COR-L47 (cell line): ENCODE measurements at places on chromosomes 1 and 21.

DNA sequence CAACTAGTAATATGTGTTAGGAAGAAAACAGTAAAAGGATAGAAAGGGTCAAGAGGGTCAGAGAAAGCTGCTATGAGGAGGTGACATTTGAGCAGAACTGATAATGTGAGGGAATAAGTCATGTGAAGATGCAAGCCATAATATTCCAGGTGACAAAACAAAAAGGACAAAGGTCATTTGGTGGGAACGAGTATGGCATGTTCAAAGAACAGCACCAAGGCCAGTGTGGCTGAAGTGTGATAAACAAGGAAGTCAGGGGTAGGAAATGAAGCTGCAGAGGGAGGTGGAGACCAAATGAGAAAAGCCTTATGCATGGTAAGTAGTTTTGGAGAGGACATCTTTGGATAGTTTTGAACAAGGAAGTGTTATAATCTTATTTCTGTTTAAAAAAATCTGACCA is 46.7 kb downstream of the LPGAT1 start:
- no peak for DNase-seq

DNA sequence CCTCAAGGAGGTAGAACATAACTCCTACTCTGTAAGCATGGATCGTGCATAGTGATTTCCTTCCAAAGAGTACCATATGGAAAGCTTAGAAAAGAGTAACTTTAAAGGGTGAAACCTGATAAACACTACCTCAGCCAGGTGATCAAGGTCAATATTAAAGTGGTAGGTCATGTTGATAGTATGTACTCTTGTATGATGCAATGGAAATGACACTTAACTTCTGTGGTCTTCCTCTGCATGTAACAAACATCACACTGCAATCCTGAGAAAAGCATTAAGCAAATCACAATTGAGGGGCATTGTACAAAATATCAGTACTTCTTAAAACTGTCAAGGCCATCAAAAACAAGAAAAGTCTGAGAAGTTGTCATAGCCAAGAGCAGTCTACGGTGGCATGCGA is 83.8 kb downstream of the LEPR start:
- no peak for DNase-seq

- no peak for DNase-seq
Observed at GRCh38 chr1:103170609-103171008, 62.3 kb upstream of the COL11A1 start.

DNA sequence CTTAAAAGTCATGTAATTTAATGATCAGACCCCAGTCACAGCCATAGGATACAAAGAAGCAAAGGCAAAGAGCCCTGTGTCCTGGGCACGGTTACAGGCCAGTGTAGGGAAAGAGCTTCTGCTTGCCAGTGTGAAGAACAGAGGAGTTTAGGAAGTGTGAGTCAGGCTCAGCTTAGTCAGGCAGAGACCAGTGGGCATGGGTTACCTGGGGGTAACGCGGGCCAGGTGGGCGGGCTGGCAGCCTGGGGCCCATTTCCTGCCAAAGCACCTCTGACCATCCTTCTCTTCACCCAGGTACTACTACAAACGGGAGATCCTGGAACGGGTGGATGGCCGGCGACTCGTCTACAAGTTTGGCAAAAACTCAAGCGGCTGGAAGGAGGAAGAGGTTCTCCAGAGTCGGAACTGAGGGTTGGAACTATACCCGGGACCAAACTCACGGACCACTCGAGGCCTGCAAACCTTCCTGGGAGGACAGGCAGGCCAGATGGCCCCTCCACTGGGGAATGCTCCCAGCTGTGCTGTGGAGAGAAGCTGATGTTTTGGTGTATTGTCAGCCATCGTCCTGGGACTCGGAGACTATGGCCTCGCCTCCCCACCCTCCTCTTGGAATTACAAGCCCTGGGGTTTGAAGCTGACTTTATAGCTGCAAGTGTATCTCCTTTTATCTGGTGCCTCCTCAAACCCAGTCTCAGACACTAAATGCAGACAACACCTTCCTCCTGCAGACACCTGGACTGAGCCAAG is 4.7 kb downstream of the ELF3 start:
- no peak for DNase-seq

GRCh38 chr1:147077936-147078605 is 94.2 kb downstream of the PRKAB2 start:
- DNase-seq, result no peak
